Nephron progenitor cell (in vitro differentiated cells): ENCODE measurements at places on chromosomes 12 and 14.

- DNase-seq = no peak
Measured at GRCh38 chr12:62106547-62107185, 153.5 kb upstream of the USP15 start.

GRCh38 chr12:3473844-3474243 lies 17.2 kb upstream of the PRMT8 start:
- DNase-seq = no peak

- no peak for DNase-seq
Measured at GRCh38 chr14:101775826-101776225, 14.3 kb downstream of the PPP2R5C start.

- DNase-seq = no peak
Measured at GRCh38 chr12:22105542-22105941, 59.5 kb downstream of the CMAS start.

DNA sequence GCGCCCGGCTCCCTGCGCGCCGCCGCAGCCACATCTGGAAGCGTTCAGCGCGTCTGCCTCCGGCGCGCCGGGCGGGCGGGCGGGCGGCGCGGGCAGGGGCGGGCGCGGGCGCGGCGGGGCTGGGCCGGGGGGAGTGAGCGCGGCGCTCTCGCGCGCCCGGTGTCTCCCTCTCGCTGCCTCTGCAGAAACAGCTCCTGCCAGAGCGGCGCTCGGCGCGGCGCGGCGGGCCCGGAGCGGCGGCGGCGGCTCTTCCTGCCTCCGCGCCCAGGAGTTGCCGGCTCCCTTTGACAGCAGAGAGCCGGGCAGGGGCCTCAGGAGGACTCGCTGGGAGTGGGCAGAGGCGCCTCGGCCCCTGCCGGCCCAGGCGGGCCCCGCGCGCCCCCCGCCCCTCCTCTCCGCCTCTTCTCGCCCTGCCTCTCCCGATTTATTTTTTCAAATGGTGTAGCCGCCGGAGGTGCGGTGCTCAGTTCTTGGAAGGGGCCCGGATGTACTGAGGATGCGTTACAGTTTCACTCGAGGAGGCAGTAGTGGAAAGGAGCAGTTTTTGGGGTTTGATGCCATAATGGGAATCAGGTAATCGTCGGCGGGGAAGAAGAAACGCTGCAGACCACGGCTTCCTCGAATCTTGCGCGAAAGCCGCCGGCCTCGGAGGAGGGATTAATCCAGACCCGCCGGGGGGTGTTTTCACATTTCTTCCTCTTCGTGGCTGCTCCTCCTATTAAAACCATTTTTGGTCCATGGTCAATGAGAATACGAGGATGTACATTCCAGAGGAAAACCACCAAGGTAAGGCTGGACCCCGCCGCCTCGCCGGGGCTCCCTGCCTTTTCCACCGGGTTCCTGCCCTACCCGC lies at the start of gene CACNA1C:
CACNA1C (plus strand) TSS at position 162 of the 853 bp plus-strand sequence; CDS start at position 738, 576 bp downstream.
- peak; percentile 81 for DNase-seq

GRCh38 chr12:109671502-109671901 lies 42.1 kb upstream of the FAM222A start:
- DNase-seq = no peak

DNA sequence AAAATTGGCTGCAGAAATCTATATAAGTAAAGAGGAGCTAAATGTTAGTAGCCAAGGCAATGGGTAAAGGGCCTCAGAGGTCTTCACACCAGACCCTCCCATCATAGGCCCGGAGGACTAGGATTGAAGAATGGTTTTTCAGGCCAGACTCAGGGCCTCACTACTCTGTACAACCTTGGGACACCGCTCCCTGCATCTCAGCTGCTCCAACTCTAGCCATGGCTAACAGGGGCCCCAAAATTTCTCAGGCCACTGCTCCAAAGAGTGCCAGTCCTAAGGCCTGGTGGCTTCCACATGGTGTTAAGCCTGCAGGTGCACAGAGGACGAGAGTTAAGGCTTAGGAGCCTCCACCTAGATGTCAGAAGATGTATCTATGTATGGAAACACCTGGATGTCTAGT lies 155.5 kb upstream of the MGAT4C start:
- DNase-seq = no peak

- no peak for DNase-seq
Measured at GRCh38 chr12:128583453-128583852, 240.3 kb downstream of the SLC15A4 start.

DNA sequence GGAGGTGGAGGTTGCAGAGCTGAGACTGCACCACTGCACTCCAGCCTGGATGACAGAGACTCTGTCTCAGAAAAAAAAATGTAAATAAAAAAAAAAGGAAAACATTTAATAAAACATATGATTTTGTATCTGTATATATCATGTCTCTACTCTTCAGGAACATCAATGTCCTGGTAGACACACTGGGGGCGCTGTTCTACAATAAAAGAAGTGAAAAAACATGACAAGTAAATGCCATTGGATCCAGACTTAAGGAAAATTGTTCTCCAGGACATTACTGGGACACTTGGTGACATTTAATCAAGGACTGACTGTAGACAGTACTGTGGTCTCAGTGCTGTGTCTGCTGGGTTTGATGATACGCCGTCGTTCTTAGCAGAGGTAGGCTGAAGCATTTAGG lies 15.5 kb upstream of the KLC1 start:
- no peak for DNase-seq

DNA sequence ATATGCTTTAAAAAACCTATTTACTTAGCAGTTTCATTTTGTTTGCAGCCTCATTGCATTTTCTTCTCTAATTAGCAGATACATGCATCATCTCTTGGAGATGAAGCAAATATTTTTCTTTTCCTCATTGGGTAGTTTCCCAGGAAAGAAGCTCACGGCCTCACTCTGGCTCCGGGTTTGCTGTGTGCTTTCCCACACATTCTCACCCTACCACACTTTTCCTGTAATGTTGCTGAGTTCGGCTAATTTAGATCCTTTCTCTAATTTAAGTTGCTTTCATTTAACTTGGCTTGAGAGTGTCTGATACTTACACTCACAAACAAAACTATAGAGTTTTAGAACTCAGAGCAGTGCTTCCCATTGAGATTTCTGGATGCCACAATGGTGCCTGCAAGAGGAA lies 928.2 kb downstream of the NRXN3 start:
- no peak for DNase-seq

- no peak for DNase-seq
Measured at GRCh38 chr12:24081606-24082005, 132.1 kb upstream of the SOX5 start.

GRCh38 chr12:53067074-53067992 lies 11.9 kb downstream of the SPRYD3 start:
- DNase-seq = no peak

DNA sequence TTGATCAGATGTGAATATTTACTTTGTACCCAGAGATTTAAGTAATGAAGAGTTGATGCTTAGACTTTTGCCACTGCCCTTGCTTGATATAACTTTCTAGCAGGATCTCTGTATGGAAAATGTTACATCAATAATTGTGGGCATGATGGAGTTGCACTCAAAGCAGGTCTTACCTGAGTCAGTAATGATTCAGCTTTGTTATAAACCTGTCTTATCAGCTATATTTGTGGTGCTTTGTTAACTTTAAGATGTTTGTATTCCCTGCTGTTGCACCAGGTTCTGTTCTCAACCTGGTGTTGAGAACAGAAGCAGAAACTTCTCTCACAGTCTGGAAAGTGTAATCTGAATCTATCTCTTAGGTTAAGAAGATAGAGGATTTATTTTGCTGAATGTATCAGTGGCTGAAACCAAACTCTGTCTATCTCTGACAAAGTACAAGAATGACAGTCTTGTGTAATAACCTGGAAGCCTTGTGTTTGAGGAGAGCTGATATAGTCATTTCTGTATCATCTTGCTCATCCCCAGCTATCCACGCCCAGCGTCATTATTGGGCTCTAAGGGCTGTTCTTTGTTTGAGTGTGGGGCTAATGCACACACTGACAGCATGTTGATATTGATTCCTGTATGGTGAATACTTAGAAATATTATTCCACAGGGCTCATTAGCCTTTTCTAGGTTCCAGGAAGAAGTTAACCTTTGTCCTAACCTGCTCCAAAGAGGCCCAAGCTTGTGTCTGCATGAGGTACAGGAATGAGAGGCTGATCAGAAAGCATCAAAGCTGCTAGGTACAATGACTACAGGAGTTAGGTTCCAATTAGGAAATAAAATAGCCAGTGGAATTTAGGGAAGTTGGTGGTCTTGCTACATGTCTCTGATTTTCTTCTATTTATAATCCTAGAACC lies 3.6 kb downstream of the AKAP6 start:
- DNase-seq = no peak

DNA sequence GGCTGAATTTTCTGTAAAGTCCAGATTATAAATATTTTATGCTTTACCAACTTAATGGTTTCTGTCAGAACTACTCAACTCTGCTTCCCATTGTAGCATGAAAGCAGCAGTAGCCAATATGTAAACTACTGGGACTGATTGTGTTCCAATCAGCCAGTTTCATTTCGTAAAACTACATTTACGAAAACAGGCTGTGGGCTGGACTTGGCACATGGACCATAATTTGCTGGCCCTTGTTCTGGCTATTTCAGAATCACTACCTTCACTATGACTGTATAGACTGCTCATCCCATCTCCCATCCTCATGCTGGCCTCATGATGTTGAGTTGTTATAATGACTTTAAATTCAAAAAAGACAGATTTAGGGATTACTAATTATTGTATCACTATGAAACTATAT lies 38.7 kb downstream of the FAR2 start:
- no peak for DNase-seq

GRCh38 chr12:120661432-120661831 lies 21.0 kb downstream of the CABP1 start:
- no peak for DNase-seq

DNA sequence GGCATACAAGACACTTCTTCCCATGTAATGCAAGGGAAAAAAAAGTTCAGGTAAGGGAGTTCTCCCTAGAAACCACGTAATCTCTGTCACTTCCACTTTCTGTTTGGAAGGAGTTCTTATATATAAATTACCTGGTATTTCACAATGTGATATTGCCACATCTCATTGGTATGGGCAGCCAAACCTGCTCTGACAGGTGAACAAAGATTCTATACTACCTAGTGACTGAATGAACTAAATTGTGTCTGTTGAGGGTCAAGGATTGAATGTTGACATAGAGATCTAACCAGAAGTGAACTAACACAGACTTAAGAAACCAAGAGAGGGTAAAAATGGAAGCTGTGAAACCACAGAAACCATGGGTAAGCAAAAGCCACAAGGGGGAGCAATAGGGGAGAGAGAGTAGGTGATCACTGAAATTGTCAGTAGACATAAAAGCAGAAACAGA lies 161.3 kb downstream of the RPL10L start:
- DNase-seq = no peak

DNA sequence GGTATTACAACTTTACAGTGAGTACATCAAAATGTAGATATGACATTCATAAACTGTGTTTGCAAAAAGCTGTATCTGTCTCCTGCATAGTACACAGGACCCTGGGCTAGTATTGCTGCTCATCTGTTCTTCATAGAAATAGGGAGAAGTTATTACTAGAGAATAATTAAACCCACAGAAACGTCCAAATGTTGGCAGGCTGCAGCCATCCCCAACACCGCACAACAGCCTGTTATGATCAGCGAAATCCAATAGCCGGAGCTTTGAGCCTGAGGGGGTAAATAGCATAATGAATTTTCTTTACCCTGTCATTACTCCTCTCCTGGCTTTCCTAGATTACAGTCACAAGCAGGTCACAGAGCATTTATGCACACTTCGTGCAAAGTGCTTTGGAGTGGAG lies 178.0 kb downstream of the DACT1 start:
- no peak for DNase-seq

DNA sequence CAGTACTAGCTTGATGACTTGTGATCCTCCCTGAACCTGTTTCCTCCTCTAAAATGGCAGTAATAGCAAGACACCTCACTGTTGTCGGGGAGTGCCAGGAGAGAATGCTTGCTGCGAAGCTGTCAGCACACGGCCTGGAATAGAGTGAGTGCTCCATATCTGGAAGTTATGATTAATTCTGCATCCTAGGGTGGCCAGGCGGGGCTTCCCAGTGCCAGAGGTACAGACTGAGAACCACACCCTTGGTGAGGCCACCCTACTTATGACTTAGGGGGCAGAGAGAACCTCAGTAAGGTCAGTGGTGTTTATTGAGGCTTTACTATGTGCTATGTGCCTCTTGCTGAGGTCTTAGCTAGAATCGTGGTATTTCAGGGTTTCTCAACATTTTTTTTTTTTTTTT lies 20.1 kb downstream of the MORN3 start:
- DNase-seq = no peak

- DNase-seq = no peak
Measured at GRCh38 chr14:60805841-60806430, 71.4 kb downstream of the MNAT1 start.

- no peak for DNase-seq
Measured at GRCh38 chr12:8746046-8746445, 48.3 kb downstream of the RIMKLB start.

DNA sequence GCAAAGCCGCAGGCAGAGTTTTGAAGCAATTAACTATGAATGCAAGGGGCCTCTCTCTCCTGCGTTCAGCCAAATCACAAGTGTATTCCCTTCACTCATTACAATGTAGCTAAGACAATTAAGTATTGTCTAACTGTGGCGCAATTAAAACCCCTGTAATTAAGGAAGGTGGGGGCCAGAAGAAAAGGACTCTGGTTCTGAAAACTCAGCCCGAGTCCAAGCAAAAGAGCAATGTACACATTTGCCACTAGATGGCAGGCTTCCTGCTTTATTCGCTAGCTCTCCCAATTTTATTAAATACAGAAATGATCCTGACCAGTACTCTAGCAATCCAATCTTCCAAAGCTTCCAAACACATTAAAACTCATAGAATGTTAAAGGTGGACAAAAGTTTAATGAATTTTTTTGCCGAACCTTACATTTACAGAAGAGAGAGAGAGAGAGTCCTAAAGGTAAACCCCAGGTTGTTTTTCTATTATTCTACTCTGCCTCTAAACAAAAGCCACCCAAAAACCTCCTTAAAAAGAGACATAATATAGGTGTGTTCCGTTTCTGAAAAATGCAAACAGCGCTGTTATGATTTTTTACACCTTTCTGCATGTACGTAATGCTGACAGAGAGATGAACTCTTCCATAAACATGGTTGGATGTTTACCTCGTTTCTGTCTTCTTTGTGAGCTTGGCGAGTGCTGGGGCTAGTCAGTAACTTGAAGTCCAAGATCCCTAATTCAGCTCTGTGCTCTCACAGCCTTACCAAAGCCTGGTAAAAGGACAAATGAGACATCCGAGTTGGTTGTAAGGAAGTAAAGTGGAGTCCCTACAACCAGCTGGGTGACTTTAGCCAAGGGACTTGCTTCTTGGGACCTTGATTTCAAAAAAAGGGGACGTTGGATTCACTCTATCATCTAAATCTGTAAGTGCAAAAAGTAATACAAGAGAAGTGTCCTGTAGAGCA lies 50.9 kb upstream of the VASH1 start:
- peak; percentile 31 for DNase-seq

DNA sequence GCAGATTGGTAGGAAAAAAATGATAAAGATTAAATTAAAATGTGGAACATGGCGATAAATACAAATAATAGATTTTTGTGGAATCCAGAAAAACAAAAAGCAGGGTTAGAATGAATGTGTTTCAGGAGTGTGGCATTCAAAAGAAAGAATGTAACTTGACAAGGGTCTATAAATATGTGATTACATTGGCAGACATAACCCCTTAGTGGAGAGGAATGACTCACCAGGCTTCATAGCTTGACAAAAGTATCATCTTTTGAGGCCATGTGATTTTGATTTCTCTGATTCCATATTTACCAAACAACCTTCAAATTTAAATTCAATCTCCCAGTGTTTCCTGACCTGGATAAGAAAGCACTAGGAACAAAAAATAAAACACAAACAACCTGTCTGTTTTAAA lies 24.4 kb upstream of the MGST1 start:
- no peak for DNase-seq
